ENCODE measurements at places on chromosomes 13 and 19.

DNA sequence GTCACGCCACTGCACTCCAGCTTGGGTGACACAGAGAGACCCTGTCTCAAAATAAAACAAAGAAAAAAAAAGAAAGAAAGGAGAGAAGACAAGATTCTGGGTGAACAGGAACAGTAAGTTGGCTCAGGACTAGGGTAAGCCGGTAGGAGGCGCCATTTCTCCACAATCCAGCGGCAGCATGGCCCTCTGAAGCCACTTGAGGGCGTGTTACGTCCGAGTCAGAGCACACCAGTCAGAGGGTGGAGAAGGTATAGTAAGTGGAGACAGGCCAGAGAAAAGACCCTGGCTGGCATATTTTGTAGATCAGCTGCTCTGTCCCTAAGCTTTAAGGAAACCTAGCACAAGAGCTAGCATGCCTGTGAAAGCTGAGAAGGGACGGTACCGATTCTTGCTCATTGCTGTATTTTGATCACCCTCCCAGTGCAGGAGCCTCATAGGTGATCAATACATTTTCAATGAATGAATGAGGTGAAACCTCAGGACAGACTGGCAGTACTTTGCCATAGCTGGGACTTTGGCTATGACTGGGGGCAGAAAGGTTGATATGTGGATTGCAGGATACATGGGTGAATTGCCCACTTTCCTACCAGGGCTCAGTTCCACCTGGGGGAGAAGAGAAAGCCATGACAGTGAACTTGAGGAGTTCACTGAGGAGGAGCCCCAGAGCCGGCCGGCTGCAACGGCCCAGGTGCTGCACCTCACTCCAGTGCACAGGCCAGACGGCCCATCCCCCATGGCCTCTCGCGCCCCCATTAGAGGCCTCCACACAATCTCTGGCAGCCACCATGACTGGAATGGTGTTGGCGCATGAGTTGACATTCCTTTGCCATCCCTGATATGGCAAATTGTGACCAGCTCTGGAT, 23.5 kb downstream of the POU2F2 start:
- peak; percentile 82 for DNase-seq

GRCh38 chr19:29576761-29577648, 29.1 kb upstream of the POP4 start:
- DNase-seq = peak; percentile 29

DNA sequence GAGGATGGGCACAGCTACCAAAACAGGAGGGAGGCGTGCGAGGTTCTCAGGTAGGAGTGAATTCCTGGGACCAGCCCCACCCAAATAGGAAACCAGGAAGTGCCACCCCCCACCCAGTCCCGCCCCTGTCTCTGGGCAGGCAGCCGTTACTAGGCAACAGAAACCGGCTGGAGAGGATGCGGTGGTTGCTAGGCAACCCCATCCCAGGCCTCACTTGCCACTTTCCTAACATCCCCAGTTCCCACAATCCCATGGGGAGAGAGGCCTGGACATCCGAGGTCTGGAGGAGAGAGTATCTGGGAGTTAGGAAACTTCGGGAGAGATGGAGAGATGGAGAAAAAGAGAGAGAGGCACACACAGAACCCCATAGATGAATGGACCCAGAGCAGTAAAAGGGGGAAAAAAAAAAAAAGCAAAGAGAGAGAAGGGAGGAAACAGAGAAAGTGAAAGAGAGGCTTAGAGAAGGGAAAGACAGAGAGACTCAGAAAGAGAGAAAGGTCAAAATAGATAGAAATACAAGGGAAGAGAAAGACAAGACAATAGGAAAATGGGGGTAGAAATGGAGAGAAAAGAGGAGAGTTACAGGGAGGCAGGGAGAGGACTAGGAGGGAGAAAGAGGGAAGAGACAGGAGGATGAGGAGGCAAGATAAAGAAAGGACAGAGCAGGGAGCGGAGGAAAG, 3.8 kb downstream of the GRIK5 start:
- DNase-seq = no peak

DNA sequence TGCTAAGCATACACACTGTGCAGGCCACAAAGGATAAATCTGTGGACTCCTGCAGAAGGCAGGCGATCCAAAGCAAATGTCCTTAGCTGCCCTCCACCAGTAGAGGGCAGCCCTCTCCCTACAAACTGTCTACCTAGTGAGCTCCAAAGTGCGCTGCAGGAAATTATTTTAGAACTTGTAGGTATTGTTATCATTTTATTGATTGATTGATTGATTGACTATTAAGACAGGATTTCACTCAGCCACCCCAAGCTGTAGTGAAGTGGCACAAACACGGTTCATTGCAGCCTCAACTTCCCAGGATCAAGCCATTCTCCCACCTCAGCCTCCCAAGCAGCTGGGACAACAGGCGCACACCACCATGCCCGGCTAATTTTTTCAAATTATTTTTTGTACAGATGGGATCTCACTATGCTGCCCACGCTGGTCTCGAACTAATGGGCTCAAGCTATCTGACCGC, 37.3 kb downstream of the RNF6 start:
- DNase-seq = peak; percentile 55

DNA sequence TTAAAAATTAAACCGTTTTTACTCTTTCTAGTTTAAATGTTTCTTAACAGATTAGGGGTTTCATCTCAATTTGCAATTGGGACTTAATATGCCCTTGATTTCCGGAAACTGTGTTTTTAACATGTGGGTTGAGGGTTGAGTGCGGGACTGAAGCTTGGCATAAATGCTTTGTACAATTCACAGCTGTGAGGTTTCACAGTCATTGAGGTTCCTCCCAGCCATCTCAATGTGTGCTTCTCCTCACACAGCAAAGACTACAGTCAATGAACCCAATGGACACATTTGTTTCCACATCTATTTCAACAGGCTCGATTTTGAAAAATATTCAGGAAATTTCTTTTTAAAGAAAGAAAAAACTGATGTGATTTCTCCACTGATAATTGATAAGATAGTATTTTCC, 328.6 kb downstream of the TBC1D4 start:
- no peak for DNase-seq

DNA sequence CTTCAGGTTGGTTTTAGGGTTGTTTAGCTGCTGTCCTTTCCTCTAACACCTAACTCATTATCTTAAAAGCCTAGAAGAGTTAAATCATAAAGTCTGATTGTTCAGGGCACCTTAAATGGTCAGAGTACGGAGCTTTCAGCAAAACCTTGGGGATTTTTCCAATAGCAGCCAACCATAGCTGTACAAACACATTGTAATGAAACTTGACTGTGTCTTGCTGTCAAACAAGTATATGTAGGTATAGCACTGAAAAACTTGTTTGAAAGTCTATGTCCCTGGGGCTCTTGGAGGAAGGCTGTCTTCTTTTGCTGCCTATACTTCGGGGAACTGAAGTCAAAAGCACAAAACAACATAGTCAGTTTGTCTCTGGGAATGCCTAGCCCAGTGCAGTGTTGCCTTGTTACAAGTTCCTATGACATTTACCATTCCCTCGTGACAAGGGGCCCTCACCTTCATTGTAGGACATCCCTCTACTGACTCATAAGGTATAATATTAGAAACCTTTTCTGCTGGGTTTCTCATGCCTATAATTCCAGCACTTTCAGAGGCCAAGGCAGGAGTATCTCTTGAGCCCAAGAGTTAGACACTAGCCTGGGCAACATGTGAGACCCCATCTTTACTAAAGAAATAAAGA, 474.5 kb upstream of the NBEA start:
- DNase-seq = no peak

- DNase-seq = no peak
These were observed 577 bp downstream of the ZNF181 start for GRCh38 chr19:34734537-34735103.

- DNase-seq = no peak
These were observed 37.1 kb upstream of the ISYNA1 start for GRCh38 chr19:18475004-18475453.

- DNase-seq = no peak
These were observed 66.5 kb upstream of the USPL1 start for GRCh38 chr13:30551189-30551588.

DNA sequence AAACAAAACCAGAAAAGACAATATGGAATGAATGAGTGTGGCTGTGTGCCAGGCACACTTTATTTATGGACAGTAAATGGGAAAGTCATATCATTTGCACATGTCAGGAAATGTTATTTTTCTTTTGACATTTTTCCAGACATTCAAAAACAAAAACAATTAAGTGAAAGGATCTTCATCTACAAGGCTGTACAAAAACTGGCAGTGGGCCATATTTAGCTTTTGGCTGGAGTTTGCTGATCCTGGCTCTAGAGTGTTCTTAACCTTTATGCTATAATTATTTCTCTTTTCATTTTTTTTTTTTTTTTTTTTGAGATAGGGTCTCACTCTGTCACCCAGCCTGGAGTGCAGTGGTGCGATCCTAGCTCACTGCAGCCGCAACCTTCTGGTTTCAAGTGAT, 6.5 kb upstream of the TNFSF9 start:
- DNase-seq = no peak

GRCh38 chr19:44635581-44636438, 7.9 kb upstream of the PVR start:
- DNase-seq = no peak

- DNase-seq = no peak
These were observed 710.9 kb upstream of the SPRY2 start for GRCh38 chr13:81051873-81052272.

GRCh38 chr13:108549934-108550333, 79.5 kb upstream of the MYO16 start:
- no peak for DNase-seq

DNA sequence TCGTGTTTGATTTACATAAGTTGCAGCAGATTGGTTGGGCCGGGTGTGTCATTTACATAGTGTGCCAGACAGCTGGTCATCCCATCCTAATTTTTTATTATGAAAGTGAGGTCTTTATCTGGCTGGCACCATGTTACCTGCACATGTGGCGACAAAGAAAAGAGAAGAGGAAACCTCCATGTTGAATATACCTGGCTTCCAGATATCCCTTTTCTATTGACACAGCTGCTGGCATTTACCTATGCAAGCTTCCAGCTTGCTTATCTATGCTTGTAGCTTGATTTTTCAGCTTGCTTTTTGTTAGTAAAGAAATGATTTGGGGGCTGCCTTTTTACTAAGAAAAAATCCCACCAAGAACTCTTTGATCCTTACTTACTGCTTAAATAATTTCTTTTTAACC, 681.3 kb upstream of the SLITRK1 start:
- no peak for DNase-seq

- DNase-seq = no peak
These were observed 246.0 kb downstream of the TSHZ3 start for GRCh38 chr19:31103228-31103627.

- DNase-seq = no peak
These were observed 89.7 kb downstream of the HSPH1 start for GRCh38 chr13:31072041-31072440.

DNA sequence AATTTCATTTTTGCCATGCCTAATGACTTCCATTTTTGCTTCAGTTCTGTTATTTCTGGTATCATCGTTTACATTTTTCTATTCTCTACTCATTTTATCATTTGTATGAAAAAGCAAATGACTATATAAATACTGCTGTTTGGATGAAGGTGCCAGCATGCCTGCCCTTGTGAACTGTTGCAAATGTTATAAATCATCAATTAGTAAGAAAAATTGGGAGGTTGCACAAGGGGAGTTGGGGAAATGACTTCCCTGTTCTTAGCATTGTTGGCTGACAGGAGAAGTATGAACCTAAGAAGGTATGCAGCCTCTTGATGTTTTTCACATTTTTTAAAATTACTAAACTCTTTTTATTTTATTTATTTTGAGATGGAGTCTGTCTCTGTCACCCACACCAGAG, 15.1 kb downstream of the SAFB start:
- no peak for DNase-seq

- no peak for DNase-seq
These were observed 3.3 kb upstream of the MYADM start for GRCh38 chr19:53864308-53864836.

GRCh38 chr19:22832031-22832762, at the start of gene ZNF723:
Gene ZNF723 (plus strand): TSS chr19:22832291. CDS start chr19:22832380, 89 bp downstream.
- DNase-seq = no peak

DNA sequence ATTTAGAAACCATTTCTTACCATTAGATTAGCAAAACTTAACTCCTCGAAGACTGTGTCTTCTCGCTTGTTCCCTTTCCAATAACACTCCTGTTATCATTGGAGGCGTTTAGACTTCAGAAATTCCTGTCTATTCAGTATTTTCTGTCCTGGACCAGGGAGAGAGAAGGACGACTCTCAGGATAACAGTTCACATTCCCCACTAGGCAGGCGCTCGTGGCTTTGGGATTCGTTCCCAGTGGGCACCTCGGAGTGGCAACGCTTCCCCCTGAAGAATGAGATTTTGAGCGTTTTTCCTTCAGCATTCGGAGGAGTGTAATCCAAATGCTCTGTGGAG, 429 bp upstream of the ZNF225 start:
- no peak for DNase-seq

DNA sequence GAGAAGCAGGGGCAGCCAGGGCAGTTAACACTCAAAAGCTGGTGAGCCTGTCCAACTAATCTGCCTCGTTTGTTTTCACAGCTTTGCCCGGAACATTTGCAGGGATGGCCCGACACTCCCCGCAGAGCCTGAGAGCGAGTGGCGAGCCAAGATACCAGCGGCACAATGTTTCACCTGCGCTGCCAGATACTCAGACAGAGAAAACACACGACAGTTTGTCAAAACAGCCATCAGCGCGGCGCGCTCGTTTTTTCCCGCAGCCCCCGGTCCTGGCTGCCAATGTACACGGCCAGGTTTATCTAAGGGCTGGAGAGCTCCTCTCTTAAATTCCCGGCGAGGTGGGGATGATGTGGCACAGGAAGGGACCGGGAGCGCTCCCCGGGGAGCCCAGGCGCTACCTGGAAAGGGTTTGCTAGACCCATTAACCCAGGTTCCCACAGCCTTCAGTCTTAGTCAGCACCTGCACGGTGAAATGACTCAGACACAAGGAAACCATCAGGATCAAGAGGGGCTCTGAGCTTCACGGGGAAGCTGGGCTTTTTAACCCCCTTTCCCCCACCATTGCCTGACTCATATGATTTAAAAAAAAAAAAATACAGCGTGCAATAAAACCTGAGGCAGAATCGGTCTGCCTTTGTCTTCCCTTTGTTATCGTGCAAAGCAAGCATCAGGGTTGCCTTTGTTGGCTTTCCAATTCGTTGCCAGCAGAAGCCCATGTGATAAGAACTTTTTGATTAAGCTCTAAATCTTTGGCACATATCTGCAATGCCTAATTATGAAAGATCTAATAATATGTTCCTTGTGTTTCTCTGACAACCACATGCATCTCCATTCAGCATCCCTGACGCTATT, 186.2 kb downstream of the EFNB2 start:
- DNase-seq = no peak
